Neural progenitor cell (in vitro differentiated cells): ENCODE measurements at places on chromosomes 5 and 9.

GRCh38 chr9:93473411-93473810 is 20.0 kb upstream of the FAM120AOS start:
- DNase-seq: no peak

DNA sequence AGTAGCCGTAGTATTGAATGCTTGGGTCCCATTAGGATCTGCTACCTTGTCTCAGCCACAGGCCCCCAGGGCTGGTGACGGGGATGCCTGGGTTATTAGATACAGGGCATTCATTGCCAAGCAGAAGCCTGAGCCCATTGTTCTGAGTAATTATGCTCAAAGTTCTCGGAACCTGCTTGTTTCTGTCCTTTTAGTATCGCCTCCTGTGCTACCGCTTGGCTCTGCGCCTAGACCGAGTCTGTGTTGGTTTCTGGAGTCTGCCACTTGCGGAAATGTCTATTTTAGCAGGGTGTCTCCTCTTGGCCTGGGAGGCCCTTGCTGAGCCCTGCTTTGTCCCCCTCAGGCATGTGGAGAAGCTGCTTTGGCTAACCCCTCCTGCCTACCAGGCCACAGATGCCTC is 506.1 kb downstream of the BNC2 start:
- no peak for DNase-seq

GRCh38 chr9:414595-414994 is 199.9 kb downstream of the DOCK8 start:
- no peak for DNase-seq

GRCh38 chr5:65395526-65396155 is 86.1 kb downstream of the ADAMTS6 start:
- no peak for DNase-seq

DNA sequence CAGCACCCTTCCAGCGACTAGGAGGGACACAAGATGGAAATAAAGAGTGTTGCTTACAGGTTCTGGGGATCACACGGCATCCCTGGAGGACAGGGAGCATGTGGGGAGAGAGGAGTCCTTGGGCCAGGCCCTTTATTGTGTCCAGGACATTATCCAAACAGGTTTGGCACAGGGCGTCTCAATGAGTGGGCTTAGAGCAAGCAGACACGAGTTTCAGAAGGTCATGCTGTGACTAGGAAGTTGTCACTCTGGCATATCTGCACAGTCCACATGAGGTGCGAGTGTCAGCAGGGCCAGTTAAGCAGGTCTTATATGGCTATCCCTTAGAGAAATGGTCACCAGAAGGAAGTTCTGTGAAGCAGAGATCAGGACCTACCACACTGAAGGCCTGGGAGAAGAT is 174.5 kb upstream of the OTULINL start:
- DNase-seq: no peak

GRCh38 chr9:107898761-107899160 is 409.2 kb upstream of the KLF4 start:
- DNase-seq: no peak

DNA sequence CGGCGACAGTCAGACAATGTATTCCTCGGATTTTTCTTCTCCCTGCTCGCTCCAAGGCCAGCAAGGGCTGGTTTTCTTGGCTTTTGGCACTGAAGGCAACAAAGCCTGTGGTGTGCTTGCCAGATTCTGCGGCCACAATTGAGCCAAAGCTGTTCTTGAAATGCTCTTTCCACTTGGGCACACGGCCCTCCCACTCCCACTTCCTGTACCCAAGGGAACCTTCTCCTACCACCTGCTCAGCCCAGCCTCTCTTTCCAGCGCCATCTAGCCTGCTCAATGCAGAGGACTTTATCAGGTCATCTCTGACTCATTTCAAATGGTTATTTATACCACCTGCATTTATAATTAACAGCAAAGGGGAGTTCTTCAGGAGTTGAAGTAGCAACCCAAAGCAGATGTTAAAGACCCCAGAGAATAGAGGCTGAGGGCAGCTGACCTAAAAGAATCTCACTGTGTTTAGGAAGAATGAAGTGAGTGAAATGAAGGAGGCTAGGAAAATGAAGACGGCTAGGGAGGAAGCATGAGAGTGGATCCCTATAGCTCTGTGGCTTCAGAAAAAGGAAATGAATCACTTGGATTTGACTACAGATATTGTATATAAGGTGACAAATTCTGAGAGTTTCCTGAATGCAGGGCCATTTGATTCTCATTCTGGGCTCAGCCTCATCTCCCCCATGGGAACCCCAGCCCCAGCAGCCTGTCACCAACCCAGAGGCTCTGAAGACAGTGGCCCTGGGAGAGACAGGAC is 439.0 kb downstream of the ENC1 start:
- no peak for DNase-seq

GRCh38 chr5:53211799-53212198 is 102.2 kb upstream of the MOCS2 start:
- no peak for DNase-seq

GRCh38 chr5:105034401-105034763 is 1471.8 kb upstream of the NUDT12 start:
- no peak for DNase-seq

GRCh38 chr9:68836788-68837187 is 131.7 kb downstream of the PIP5K1B start:
- DNase-seq: no peak

GRCh38 chr9:18947892-18948339 is 85.1 kb downstream of the SAXO1 start:
- DNase-seq: no peak

DNA sequence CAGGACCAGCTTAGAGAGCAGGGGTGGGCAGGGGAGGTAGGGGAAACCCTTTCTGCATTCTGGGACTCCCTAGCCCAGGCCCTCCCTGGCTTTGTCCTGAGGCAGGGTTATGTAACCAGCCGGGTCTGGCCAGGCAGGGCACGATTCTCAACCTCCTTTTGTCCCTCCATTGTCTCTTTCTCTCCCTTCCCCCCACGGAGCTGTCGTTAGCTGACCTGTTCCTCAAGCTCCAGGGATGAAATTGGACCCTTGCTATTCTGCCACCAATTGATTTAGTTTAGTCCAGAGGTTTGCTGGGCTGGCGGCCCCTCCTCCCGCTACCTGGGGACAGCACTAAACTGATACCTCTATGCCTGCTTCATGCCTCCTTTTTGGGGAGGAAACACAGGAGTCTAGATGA is 9.4 kb upstream of the NDST1 start:
- DNase-seq: peak; percentile 92

DNA sequence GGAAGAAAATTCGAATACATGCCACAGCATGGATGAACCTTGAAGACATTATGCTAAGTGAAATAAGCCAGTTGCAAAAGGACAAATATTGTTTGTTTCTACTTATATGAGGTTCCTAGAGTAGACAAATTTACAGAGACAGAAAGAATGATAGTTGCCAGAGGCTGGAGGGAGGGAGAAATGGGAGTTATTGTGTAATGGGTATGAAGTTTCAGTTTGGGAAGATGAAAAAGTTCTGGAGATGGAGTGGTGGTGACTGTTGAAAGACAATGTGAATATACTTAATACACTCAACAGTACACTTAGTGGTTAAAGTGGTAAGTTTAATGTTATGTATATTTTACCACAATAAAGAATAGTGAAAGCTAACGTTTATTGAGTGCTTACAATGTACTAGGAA is 99.6 kb upstream of the SLC44A1 start:
- DNase-seq: no peak

DNA sequence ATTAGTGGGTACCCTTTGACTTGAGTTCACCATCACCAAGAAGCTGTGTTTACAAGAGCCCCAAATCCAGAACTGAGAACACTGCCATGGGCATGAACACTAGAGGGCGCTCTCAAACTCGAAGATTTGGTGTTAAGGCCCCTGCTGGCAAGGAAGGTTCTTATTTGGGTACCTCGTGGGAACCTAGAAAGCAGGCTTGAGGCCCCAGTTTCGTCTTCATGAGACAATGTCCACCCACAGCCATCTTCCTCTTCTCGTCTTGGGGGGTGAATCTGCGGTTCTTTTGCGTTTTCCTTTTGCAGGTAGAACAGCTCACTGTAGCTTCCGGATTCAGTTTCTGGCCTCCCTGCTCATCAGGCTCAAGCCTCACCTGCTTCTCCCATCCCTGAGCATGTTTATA is 184.0 kb downstream of the SEMA5A start:
- DNase-seq: peak; percentile 86

DNA sequence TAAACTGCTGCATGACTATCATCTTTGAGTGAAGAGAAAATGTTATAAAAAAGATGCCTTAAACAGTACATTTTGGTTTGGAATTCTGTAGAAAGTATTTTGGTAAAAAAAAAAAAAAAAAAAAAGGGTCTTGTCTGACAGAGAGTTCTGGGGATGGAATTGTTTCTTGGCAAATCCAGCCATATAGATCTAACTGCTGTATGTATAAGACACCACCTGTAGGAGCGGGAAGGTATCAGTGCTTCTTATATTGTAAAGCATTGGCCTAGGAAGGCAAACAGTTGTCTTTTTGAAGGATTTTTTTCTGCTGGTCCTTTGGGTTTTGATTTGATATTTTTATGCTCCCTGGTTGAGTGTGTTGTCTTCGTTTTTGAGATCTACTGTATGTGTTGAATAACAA is 2.8 kb downstream of the PURA start:
- no peak for DNase-seq

DNA sequence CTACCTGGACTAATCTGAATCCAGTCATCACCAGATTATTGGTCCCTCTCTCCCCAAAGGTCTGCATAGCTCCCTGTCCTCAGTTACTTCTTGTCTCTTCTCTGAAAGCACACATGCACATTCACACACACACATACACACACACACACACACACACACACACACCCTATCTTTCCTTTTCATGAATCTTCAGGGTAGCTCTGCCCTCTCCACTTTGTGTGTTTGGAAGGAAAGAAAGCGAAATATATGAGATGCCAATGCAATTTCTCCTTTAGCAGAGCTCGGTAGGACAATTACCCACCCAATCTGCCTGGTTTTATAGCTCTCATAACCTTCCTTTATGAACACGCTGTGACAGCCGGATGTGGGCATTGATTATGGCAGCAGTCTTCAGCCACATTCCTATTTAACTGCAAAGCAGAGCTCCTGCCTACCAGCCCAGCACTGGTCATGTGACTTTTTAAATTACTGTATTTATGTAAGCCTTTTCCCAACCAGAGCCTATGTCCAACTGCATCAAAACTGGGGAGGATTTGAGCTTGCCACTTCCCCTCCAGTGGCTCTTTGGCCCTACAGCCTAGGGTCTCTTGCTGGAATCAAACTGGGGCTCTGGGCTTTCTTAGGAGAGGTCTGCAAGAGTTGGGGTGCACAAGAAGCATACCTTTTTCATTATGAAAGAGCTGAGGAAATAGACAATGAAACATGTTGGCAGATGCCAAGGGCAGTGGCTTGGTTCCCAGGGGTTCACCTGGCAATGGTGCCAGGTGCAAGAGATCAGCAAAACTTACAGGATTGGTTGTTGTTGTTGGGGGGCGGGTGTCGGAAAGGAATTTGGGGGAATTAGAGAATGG is 20.8 kb upstream of the MATR3 start:
- DNase-seq: no peak

DNA sequence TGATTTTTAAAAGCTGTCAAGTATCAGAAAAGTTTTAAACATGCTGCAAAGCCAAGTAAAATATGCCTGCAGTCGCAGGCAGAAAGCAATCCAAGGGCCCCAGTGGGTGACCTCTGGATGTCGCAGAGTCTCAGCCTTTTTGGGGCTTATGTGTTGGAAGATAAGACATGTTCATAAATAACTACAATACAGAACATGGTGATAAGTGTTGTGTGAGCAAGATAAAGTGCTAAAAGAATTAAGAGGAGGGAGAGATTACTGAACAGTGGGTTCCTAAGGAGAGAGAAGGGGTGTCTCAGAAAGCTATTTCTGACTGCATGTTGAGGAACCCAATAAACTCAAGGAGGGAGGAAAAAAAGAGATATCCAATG is 78.9 kb upstream of the ADRB2 start:
- no peak for DNase-seq

DNA sequence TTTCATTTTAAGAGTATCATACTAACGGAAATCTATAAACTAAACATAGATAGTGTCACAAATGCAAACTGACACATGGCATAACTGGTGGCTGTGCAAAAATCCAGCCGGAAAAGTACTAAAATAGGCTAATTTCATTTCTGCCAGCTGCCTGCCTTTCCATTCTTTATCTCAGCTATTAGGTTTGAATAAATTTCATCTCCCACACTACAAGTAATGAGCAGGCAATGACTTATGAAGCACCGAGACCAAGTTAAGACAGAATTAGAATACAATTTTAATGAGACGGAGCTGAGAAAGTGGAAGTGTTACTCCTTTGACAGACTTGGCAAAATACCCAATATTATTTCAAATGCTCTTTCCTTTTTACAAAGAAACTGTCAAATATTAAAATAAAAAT is 258.8 kb upstream of the ZNF608 start:
- DNase-seq: no peak
